ENCODE measurements at places on chromosomes 1 and 21.

DNA sequence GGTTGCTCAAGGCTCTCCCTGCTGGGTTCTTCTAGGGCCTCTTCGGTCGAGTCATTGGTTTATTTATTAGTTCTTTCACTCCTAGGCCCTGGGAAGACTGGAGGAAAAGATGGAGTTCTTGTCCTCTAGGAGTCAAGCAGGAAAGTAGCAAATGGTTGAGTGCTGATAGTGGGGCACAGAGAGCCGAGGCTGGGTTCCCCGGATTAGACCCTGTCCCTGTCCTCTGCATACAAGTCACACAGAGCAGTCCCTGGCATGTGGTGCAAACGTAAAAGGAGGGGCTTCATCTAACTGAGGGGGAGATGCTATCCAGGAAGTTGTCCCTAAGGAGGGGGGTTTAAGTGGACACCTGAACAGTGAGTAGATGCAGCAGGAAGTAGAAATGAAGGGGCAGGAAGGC is 19.2 kb upstream of the KCNE2 start:
- DNase-seq = no peak

DNA sequence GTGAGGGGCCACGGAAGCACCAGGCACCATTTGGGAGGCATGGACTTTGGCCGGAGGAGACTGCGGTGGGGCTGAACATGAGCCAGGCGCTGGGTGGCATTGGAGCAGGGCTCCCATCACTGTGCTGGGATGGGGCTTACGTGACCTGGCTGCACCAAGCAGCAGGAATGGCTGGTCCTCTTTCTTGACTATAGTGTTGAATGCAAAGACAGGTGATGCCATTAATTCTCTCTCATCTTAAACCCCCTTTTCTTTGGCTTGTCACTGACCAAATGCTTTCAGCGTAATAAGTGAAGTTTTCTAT is 447.9 kb downstream of the CAMTA1 start:
- DNase-seq = no peak

- DNase-seq = no peak
Observed at GRCh38 chr1:75539230-75540116, 71.4 kb downstream of the SLC44A5 start.

DNA sequence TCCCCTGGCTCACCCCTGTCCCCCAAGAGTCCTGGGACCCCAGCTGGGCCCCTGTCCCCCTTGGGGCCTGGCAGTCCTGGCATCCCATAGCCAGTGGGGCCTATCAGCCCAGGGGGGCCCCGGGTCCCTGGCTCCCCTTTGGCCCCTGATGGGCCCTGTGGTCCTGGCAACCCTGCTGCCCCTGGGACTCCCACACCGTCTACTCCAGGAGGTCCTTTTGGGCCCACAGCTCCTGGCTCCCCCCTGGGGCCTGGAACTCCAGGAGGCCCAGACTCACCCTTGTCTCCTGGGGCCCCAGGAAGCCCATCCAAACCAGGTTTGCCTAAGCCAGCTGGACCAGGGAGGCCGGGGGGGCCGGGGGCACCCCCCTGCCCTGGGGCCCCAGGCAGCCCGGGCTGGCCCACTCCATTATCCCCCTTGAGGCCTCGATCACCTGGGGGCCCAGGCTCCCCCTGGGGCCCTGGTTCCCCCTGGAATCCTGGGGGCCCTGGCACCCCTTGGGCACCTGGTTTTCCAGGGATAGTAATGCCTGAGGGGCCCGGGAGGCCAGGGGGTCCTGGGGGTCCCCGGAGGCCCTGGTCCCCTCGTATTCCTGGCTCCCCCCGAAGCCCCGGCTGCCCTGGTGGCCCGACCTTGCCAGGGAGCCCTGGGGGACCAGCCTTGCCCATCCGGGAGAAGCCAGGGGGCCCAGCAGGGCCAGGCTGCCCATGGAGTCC is 10.1 kb downstream of the ADPRS start:
- no peak for DNase-seq

- no peak for DNase-seq
Observed at GRCh38 chr1:58477390-58477789, 69.1 kb downstream of the OMA1 start.

DNA sequence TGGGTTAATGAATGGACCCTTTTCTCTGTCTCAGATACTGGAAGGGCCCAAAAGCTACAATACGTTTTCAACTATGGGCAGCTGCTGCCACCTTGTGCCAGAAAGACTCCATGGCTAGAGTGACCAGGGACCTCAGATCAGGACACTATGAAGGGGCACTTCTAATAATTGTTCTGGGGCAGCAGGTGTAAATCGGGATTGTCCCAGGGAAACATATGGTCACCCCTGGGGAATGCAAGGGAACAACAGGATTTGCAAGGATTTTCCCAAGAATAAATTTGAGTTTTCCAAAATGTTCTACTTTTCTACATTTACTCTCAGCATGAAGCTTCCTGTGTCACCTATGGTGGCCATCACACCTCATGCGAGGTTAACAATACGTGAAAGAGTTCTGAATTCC is 12.0 kb upstream of the FCAMR start:
- DNase-seq = peak; percentile 77

GRCh38 chr1:219788091-219788490 is 140.3 kb downstream of the SLC30A10 start:
- no peak for DNase-seq

DNA sequence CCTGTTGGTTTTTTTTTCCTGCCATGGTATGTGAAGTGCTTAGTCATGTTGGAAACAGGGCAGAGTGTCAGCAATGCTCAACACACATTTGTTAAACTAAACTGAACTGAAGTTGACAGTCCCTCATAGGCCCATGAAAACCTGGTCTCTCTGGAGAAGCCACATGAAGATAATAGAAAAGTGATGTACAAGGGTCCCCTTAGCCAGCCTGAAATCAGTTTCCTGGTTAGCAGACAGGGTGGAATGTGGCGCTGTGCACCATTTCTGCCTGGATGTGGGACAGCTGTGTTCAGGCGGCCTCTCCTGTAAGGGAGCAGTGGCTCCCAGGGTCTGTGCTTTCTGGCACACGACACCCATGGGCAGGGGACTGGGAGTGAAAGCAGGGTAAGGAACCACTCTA is 9.9 kb upstream of the CHI3L1 start:
- no peak for DNase-seq

- no peak for DNase-seq
Observed at GRCh38 chr1:44675186-44675585, 672 bp downstream of the ARMH1 start.

DNA sequence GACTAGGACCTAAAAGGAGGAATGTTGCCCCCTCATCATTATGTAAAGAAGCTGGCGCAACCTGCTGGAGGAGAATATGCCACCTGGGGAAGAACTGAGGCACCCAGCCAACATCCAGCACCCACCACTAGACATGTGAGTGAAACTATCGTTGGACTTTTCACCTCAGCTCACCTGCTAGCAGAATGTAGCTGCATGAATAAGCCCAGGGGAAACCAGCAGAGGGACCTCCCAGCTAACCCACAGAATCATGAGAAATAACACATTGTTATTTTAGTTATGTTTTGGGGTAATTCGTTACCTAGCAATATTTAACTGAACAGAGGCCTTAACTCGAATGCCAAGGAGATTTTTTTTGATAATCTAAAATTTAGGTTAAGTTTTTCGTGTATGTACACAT is 542.5 kb upstream of the DAB1 start:
- no peak for DNase-seq

- peak; percentile 63 for DNase-seq
Observed at GRCh38 chr1:200448034-200448762, 38.4 kb upstream of the ZNF281 start.

- DNase-seq = no peak
Observed at GRCh38 chr1:54987427-54987826, 7.0 kb downstream of the TMEM61 start.

DNA sequence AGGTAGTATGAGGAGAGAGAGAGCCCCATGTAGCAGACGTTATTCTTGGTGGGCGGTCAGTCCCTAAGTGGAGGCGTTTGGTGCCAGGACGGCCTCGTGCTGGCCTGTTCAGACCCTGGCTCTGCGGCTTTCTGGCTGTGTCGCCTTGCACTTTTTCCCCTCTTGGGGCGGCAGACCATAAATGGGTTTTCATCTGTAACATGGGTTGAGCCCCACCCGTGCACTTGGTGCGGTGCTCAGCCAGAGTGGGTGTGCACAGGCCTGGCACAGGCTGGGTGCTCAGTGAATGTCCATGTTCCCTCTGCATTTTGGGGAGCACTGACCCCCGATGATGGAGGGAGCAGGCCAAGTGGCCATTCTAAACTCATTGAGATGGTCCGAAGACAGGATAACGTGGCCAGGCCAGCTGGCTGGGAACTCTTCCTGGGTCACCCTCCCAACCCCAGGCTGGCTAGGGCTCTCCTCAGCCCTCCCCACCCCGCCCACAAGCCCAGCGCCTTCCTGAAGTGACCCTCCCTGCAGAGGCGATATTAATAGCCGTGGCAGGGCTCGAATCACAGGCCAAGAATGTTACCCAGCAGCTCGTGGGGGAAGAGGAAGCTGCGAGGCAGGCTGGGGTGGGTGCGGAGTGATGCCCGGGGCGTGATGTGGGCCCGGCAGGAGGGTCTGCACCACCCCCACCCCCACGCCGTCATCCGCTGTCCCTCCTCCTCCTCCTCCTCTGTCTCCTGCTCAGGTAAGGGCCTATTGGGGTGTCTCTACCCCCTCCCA is 78.5 kb downstream of the ARHGEF10L start:
- DNase-seq = no peak

- no peak for DNase-seq
Observed at GRCh38 chr1:89942014-89942413, 52.9 kb upstream of the ZNF326 start.

DNA sequence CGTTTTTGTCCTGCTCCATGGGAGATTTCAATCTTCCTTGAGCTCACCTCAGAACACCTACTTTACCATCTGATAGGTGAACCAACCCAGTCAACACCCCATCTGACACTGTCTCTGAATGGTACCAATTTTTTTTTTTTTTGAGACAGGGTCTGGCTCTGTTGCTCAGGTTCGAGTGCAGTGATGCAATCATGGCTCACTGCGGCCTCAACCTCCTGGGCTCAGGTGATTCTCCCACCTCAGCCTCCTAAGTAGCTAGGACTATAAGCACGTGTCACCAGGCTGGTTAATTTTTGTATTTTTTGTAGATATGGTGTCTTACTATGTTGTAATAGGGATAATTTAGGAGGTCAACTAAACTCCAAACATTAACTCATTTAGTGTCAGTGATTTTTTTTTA is 36.3 kb downstream of the SPRTN start:
- no peak for DNase-seq

DNA sequence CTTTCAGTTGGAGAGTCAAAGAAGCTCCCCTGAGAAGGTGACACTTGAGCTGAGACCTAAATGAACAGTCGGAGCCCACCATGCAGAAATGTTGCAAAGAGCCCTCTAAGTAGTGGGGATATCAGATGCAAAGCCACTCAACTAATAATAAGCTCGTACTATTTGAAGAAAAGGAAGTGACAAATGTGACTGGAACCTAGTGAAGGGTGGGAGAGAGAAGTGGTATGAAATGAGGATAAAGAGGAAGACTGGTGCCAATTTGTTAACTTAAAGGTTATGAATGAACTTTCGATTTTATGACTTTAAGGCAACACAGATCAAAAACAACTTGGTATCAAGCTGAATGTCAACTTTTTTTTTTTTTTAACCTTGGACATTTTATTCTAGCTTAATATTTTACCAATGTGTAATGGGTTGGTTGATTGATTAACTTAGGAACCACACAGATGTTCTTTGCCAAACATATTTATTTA is 14.7 kb downstream of the LYPLAL1 start:
- DNase-seq = no peak

Data from GM10248 (cell line).